ENCODE measurements at places on chromosomes 16 and 17. TPM values are rescaled to one million over a fixed set of nuclear protein-coding genes. Genes with fewer than 3 reads are reported as not detected.

The CORO7 gene
- total RNA-seq = 88.6 TPM

The TP53I13 gene
- total RNA-seq = 77.4 TPM

The LRRC37A gene
- 9.2 TPM for total RNA-seq

The KDM6B gene
- 83.5 TPM for total RNA-seq

The KRT24 gene
- total RNA-seq = not detected

The MGAT5B gene
- 0.28 TPM for total RNA-seq

The PIRT gene
- total RNA-seq = not detected

- H3K27me3 ChIP-seq = peaks cover 51% of the 10 kb centered on the region
- H3K27ac ChIP-seq = no peak overlapping the region
- H3K36me3 ChIP-seq = no peaks in the 10 kb centered on the region
- DNase-seq = no peak
Measured at GRCh38 chr17:6724009-6724408, 10.8 kb upstream of the SLC13A5 start.

- peaks cover 40% of the 10 kb centered on the region for H3K36me3 ChIP-seq
- H3K4me3 ChIP-seq = peak overlapping the region; percentile 95
- H3K27ac ChIP-seq = peak overlapping the region; percentile 98
- H3K4me1 ChIP-seq = peaks cover 54% of the 10 kb centered on the region
Measured at GRCh38 chr16:24540602-24541210, 1.3 kb downstream of the RBBP6 start.

- H3K4me3 ChIP-seq = no peak overlapping the region
- peak; percentile 75 for DNase-seq
- peaks cover 20% of the 10 kb centered on the region for H3K27me3 ChIP-seq
Measured at GRCh38 chr16:67399218-67399733, 6.0 kb upstream of the TPPP3 start.

- peaks cover 10% of the 10 kb centered on the region for H3K27me3 ChIP-seq
- H3K36me3 ChIP-seq = no peaks in the 10 kb centered on the region
- H3K27ac ChIP-seq = peak overlapping the region; percentile 85
Measured at GRCh38 chr16:79069121-79069520, 531.4 kb downstream of the MAF start.

DNA sequence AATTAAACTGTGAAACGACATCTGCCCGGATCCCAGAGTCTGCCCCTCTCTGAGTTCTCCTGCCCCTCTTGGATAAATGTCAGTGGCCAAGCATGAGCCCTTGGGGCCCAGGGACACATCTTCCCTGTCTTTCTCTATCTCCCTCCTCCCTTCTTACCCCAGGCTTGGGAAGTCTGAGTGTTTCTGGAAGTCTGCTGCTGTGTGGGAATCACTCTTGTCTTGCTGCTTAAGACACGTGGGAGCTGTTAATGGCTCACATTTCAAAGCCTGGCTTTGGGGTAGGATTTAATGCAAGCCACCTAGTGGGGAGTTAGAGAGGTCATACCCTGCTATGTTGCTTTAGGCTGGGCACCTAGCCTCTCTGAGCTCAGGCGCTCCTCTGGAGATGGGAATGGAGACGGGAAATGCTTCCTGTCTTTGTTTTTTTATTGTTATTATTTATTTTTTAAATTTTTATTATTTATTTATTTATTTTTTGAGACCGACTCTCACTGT is 218.5 kb upstream of the CIBAR2 start:
- H3K27ac ChIP-seq = no peak overlapping the region
- H3K36me3 ChIP-seq = no peaks in the 10 kb centered on the region
- H3K27me3 ChIP-seq = peaks cover 20% of the 10 kb centered on the region
- peaks cover 20% of the 10 kb centered on the region for H3K4me1 ChIP-seq

GRCh38 chr16:87580855-87581261 is 21.4 kb upstream of the JPH3 start:
- H3K36me3 ChIP-seq = no peaks in the 10 kb centered on the region
- peak; percentile 17 for DNase-seq
- peaks cover 19% of the 10 kb centered on the region for H3K27me3 ChIP-seq
- no peak overlapping the region for H3K27ac ChIP-seq
- H3K4me3 ChIP-seq = no peak overlapping the region

GRCh38 chr16:86038926-86039310 is 140.0 kb downstream of the IRF8 start:
- no peak overlapping the region for H3K4me3 ChIP-seq
- H3K27ac ChIP-seq = no peak overlapping the region
- no peaks in the 10 kb centered on the region for H3K4me1 ChIP-seq
- peak; percentile 16 for DNase-seq
- no peaks in the 10 kb centered on the region for H3K36me3 ChIP-seq

DNA sequence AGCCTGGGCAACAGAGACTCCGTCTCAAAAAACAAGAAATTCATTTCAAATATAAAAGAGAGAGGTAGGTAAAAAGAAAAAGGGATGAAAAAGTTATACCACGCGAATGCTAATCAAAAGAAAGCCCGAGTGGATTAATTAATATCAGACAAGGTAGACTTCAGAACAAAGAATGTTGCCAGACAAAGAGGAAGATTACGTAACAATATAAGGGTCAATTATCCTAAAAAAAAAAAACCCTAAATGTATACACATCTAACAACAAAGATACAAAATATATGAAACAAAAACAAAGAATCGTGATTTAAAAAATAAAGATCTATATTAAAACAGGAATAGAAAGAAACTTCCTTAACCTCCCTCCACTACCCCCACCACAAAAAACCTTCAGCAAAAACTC is 44.1 kb downstream of the CCDC57 start:
- no peak overlapping the region for H3K4me3 ChIP-seq
- H3K27ac ChIP-seq = peak overlapping the region; percentile 63
- no peaks in the 10 kb centered on the region for H3K27me3 ChIP-seq
- H3K36me3 ChIP-seq = peaks cover 10% of the 10 kb centered on the region

GRCh38 chr16:17447101-17447569 is 23.6 kb downstream of the XYLT1 start:
- peaks cover 3% of the 10 kb centered on the region for H3K36me3 ChIP-seq
- no peak for DNase-seq
- peaks cover 26% of the 10 kb centered on the region for H3K4me1 ChIP-seq
- H3K4me3 ChIP-seq = no peak overlapping the region

GRCh38 chr16:10876799-10877341 is at the start of gene CIITA:
Gene CIITA, plus strand, starts transcription at chr16:10877202. Its CDS starts 129 bp downstream, at chr16:10877331.
- H3K4me1 ChIP-seq = peaks cover 83% of the 10 kb centered on the region
- peak within 1 kb of the TSS; percentile 39 for H3K27ac ChIP-seq
- peaks cover 91% of the 10 kb centered on the region for H3K27me3 ChIP-seq

DNA sequence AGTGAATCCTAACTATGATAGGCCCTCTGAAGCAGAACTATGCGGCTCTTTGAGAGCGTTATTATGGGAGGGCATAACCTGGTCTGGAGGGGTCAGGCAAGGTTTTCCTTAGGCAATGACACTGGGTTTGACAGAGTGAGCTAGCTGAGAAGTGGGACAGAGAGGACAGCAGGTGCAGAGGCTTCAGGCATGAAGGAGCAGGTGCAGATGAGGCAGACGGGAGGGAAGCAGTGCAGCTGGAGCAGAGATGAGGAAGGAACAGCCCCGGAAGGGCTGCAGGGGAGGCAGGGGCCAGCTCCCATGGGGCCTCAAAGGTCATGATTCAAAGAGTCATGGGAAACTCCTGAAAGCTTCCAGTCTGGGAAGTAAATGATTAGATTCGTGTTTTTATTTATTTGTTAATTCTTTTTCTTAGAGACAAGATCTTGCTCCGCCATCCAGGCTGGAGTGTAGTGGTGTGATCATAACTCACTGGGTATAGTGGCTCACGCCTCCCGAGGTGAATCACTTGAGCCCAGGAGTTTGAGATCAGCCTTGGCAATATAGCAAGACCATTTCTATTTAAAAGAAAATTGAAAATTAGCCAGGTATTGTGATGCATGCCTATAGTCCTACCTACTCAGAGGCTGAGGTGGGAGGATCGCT is 5.4 kb downstream of the MARCHF10 start:
- no peak overlapping the region for H3K27ac ChIP-seq
- no peak for DNase-seq
- H3K27me3 ChIP-seq = peaks cover 67% of the 10 kb centered on the region
- no peaks in the 10 kb centered on the region for H3K4me1 ChIP-seq
- no peaks in the 10 kb centered on the region for H3K36me3 ChIP-seq
- H3K4me3 ChIP-seq = no peak overlapping the region

GRCh38 chr16:80167657-80168390 is 373.0 kb upstream of the DYNLRB2 start:
- peaks cover 13% of the 10 kb centered on the region for H3K27me3 ChIP-seq
- no peak overlapping the region for H3K4me3 ChIP-seq
- H3K36me3 ChIP-seq = no peaks in the 10 kb centered on the region
- H3K4me1 ChIP-seq = no peaks in the 10 kb centered on the region
- no peak for DNase-seq

GRCh38 chr16:47734987-47735594 is 274.0 kb downstream of the PHKB start:
- H3K27ac ChIP-seq = no peak overlapping the region
- DNase-seq = no peak
- H3K36me3 ChIP-seq = peaks cover 3% of the 10 kb centered on the region

DNA sequence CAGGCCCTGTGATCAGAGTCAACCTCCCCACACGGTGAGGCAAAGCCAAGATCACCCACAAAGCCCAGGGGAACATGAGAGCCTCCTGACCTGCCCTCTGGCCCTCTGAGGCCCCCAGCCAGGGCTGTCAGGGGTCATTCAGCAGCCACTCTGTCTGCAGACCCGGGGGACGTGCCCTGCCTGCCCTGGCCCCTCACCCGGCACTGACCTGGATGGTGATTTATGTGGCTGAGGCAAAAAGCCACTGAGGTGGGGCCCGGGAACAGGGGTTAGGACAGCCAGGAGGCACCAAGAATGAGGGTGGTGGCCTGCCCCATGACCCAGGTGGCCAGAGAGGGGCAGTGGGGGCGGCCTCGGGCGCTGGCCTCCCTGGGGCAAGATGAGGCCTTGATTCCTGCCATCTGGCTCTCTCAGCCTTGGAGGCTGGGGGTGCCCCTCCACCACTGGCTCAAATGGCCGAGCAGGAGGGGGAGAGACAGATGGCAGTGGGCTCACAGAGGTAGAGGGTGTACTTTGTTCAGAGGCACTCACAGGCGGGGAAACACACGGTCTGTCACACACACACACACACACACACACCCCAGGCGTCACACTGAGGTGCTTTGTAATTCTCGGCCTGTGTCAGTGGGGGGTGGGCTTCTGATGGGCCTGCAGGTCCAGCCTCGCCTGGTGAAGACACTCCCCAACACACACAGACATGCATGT is 174.0 kb upstream of the GSE1 start:
- no peaks in the 10 kb centered on the region for H3K27me3 ChIP-seq
- no peak overlapping the region for H3K27ac ChIP-seq
- no peak for DNase-seq
- H3K4me3 ChIP-seq = no peak overlapping the region
- H3K36me3 ChIP-seq = no peaks in the 10 kb centered on the region
- no peaks in the 10 kb centered on the region for H3K4me1 ChIP-seq

GRCh38 chr16:77171745-77172635 is 19.0 kb upstream of the MON1B start:
- peak; percentile 20 for DNase-seq
- H3K4me1 ChIP-seq = no peaks in the 10 kb centered on the region
- no peak overlapping the region for H3K27ac ChIP-seq

DNA sequence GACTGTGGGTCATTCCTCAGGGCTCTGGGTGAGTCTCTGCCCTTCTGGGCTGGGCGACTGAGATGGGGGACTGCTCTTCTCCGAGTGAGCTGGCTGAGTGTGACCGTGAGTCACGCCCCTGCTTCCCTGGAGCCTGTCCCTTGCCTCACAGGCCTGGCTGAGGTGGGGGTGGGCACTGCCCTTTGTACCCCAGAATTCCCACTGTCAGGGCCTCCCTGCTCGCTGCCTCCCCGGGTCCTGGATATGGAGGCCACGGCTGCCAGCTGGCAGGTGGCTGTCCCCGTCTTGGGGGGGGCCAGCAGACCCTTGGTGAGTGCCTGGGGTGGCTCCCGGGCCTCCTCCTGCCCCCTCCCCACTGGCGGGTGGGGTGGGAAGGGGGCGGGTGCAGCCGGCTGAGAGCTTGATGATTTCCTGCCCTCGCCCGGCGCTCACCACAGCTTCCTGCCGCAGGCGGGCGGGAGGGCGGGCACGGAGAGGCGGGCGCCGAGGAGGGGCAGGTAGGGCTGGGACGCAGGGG is at the start of gene LAT:
Gene LAT, plus strand, starts transcription at position 434 of the 517 bp plus-strand sequence. CDS start 366 bp downstream, outside the sequence.
- H3K4me1 ChIP-seq = peaks cover 44% of the 10 kb centered on the region
- H3K27me3 ChIP-seq = no peaks in the 10 kb centered on the region
- H3K4me3 ChIP-seq = peak within 1 kb of the TSS; percentile 99
- peaks cover 58% of the 10 kb centered on the region for H3K36me3 ChIP-seq
- DNase-seq = peak; percentile 79
- H3K27ac ChIP-seq = peak within 1 kb of the TSS; percentile 96

- H3K4me1 ChIP-seq = peaks cover 70% of the 10 kb centered on the region
- no peaks in the 10 kb centered on the region for H3K27me3 ChIP-seq
- peak overlapping the region; percentile 81 for H3K4me3 ChIP-seq
- DNase-seq = no peak
Measured at GRCh38 chr17:80890196-80890920, 101.3 kb upstream of the CHMP6 start.

DNA sequence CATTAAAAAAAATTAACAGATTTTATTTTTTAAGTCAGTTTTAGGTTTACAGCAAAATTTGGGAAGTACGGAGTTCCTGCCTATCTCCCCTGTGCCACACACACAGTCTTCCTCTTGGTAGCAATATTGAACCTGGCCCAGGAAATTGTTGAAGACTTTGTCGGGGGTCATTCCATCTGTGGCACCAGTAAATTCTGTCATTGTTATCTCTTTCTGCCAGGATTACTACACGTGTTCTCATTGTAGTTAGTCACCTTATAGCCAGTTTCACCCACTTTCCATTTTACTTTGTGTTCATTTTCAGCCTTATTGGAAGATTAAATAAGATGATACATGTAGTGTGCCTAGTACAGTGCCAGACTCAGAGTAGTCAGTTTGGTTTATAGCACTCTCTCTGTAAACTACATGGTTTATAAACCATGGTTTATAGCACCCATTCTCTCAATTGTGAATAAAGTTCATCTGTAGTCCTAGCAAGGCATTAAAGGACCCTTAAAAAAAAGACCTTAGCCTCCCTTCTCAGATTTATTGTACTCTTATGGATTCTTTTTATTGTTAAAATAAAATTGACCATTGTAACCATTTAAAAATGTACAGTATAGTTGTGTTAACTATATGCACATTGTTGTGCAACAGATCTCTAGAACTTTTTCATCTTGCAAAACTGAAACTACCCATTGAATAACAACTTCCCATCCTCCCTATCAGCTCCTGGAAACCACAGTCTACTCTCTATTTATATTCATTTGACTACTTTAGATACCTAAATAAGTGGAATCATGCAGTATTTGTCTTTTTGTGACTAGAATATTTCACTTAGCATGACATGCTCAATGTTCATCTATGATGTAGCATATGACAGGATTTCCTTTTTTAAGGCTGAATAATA is 36.1 kb downstream of the NLK start:
- no peak overlapping the region for H3K4me3 ChIP-seq
- H3K27ac ChIP-seq = no peak overlapping the region
- H3K36me3 ChIP-seq = no peaks in the 10 kb centered on the region

All from activated T-cell treated with anti-CD3 and anti-CD28 coated beads, Interleukin-2, amount 50 U/mL, for 72 hours (primary cell).